ENCODE measurements at places on chromosomes 4 and X. TPM values are rescaled to one million over a fixed set of nuclear protein-coding genes. Genes with fewer than 3 reads are reported as not detected.

Gene PRR32
- total RNA-seq, result not detected

Gene HS3ST1
- 0.52 TPM for total RNA-seq

Gene VCX2
- not detected for total RNA-seq

Gene LONRF3
- total RNA-seq, result 0.86 TPM

Gene FAM13A
- 38.0 TPM for total RNA-seq

Gene MAGEA9B
- total RNA-seq, result not detected

Gene CFI
- total RNA-seq, result 25.5 TPM

Gene CABS1
- total RNA-seq, result not detected

Gene SLC10A4
- not detected for total RNA-seq

Data from articular chondrocyte of knee joint (primary cell).